A549 treated with RU486 at 1 μM for 4 hours (cell line): ENCODE measurements at places on chromosomes 5 and 9. TPM values are rescaled to one million over a fixed set of nuclear protein-coding genes. Genes with fewer than 3 reads are reported as not detected.

Gene LRRC19
- not detected in 5 replicates for total RNA-seq

Gene LHX3
- 0.07 to 0.14 TPM (median 0.11 TPM) in 4 of 5 replicates, not detected in the other for total RNA-seq

Gene SLC1A3
- total RNA-seq = not detected in 5 replicates

Gene PKN3
- total RNA-seq = 11.0 to 16.7 TPM (median 14.9 TPM) in 5 replicates

Gene NR5A1
- total RNA-seq = 0.03 to 0.05 TPM in 2 of 5 replicates, not detected in the others

Gene PCDHA1
- total RNA-seq = 0.15 to 0.34 TPM (median 0.21 TPM) in 4 of 5 replicates, not detected in the other

Gene PHYHD1
- not detected in 5 replicates for total RNA-seq

Gene SLC6A18
- total RNA-seq = not detected in 5 replicates

Gene HTR1A
- total RNA-seq = not detected in 5 replicates

Gene ZNF608
- total RNA-seq = 0.32 to 0.61 TPM (median 0.35 TPM) in 5 replicates

Gene ZNF484
- 1.4 to 3.3 TPM (median 2.0 TPM) in 5 replicates for total RNA-seq

Gene FGF18
- total RNA-seq = 0.30 to 1.00 TPM (median 0.51 TPM) in 5 replicates

Gene EGFLAM
- total RNA-seq = 0.30 to 0.44 TPM in 2 of 5 replicates, not detected in the others

Gene SCGB3A2
- not detected in 5 replicates for total RNA-seq

Gene GRIA1
- total RNA-seq = not detected in 5 replicates

Gene BTNL3
- total RNA-seq = not detected in 5 replicates

Gene RPS23
- total RNA-seq = 3,392 to 5,238 TPM (median 3,718 TPM) in 5 replicates

Gene PRDM9
- not detected in 5 replicates for total RNA-seq

Gene HMMR
- 14.0 to 31.4 TPM (median 28.9 TPM) in 5 replicates for total RNA-seq

Gene DNAJC18
- 7.3 to 9.7 TPM (median 7.8 TPM) in 5 replicates for total RNA-seq

Gene TCOF1
- 68.9 to 90.8 TPM (median 81.7 TPM) in 5 replicates for total RNA-seq

Gene NREP
- 2.3 to 3.3 TPM (median 2.5 TPM) in 5 replicates for total RNA-seq

Gene EDIL3
- total RNA-seq = 0.15 to 0.30 TPM (median 0.23 TPM) in 5 replicates

Gene GSN
- total RNA-seq = 42.9 to 49.0 TPM (median 44.3 TPM) in 5 replicates

Gene MZB1
- not detected in 5 replicates for total RNA-seq

Gene FCN2
- not detected in 5 replicates for total RNA-seq

Gene SUSD3
- 0.32 to 0.71 TPM (median 0.53 TPM) in 5 replicates for total RNA-seq

Gene FTMT
- total RNA-seq = not detected in 5 replicates

Gene LHX2
- 3.1 to 5.7 TPM (median 5.5 TPM) in 5 replicates for total RNA-seq

Gene FOXD4L6
- total RNA-seq = 0.11 TPM in 1 of 5 replicates, not detected in the others

Gene PCDHGB7
- 0.05 to 0.11 TPM (median 0.07 TPM) in 5 replicates for total RNA-seq

Gene SPATA6L
- total RNA-seq = 1.6 to 2.5 TPM (median 2.3 TPM) in 5 replicates

Gene CNTNAP3
- total RNA-seq = 7.1 to 11.4 TPM (median 11.2 TPM) in 5 replicates

Gene CDO1
- 0.14 TPM in 1 of 5 replicates, not detected in the others for total RNA-seq

Gene WHRN
- total RNA-seq = 3.9 to 8.1 TPM (median 6.7 TPM) in 5 replicates

Gene FXN
- total RNA-seq = 25.1 to 33.6 TPM (median 29.3 TPM) in 5 replicates

Gene GFI1B
- total RNA-seq = not detected in 5 replicates

Gene PLAC8L1
- total RNA-seq = 0.29 TPM in 1 of 5 replicates, not detected in the others

Gene PHF24
- total RNA-seq = 0.12 to 0.31 TPM (median 0.20 TPM) in 4 of 5 replicates, not detected in the other

Gene CARD9
- total RNA-seq = 0.42 to 1.9 TPM (median 0.95 TPM) in 5 replicates

Gene AMBP
- 5.9 to 8.9 TPM (median 7.7 TPM) in 5 replicates for total RNA-seq

Gene GLDC
- 12.1 to 13.3 TPM (median 12.9 TPM) in 5 replicates for total RNA-seq

Gene DIPK1B
- total RNA-seq = 7.3 to 11.1 TPM (median 8.6 TPM) in 5 replicates

Gene PCDHB3
- 0.03 to 0.06 TPM in 2 of 5 replicates, not detected in the others for total RNA-seq

Gene SPAAR
- not detected in 5 replicates for total RNA-seq

Gene AIF1L
- total RNA-seq = 0.94 to 1.5 TPM (median 1.1 TPM) in 5 replicates

Gene IFNE
- 0.86 to 2.3 TPM (median 1.4 TPM) in 5 replicates for total RNA-seq
